ENCODE measurements at places on chromosomes 7 and 10.

DNA sequence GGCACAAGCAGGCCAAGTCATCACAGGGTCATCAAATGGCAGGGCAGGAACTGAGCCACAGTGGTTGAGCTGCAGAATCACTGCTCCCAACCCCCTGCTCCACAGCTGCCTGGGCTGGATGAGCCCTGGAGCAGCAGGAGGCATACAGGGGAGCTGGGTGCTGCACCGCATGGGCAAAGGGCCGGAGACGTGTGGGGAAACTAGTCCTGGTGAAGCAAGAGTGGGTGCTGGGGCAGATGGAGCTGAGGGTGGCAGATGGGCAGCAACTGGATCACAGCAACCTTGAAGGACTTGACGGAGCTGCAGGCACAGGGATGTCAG is 16.0 kb upstream of the VOPP1 start:
- no peak for DNase-seq

- no peak for DNase-seq
These were observed at the start of gene SSC4D for GRCh38 chr7:76409537-76409936. Gene SSC4D, minus strand, starts transcription at chr7:76409697. Its CDS starts 5,258 bp downstream, at chr7:76404439.

DNA sequence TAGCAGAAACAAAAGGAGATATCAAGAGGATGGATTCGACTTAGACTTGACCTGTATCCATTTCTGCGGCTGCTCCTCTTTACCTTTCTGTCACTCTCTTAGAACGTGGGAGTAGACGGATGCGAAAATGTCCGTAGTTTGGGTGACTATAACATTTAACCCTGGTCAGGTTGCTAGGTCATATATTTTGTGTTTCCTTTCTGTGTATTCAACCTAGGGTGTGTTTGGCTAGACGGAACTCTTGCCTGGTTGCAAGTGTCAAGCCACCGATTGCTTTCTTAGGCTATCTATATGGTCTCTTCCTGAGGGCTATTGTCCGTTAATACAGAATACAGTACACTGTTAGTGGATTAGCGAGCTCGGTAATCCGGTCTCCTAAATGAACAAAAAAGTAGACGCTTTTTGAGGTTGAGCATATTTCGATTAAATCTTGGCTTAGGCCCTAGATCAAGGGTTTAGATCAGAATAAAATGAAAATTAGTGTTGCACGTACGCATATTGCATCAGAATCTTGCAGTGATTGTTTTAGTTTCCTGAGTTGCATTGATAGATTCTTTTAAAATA is 1.2 kb downstream of the PTEN start:
- no peak for DNase-seq

DNA sequence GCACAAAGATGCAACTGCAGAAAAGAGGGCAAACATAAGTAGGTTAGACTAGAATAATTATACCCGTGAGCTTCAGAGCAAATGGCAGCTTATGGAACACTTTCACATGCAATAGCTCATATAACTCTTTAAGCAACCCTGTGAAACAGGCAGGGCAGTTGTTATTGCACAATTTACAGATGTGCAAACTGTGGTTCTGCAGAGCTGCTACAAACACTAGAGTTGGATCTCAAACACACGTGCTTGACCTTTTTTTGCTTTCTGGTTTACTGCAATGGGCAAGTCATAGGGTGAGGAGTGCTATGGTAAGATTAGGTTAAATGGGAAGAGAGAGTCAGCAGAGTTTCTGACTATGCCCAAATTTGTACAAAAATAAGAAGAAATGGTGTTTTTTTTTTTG is 610.8 kb downstream of the GATA3 start:
- no peak for DNase-seq

- no peak for DNase-seq
These were observed 44.1 kb upstream of the ASAH2 start for GRCh38 chr10:50295367-50295766.

GRCh38 chr10:82245157-82245556 is 370.2 kb downstream of the NRG3 start:
- DNase-seq = no peak

DNA sequence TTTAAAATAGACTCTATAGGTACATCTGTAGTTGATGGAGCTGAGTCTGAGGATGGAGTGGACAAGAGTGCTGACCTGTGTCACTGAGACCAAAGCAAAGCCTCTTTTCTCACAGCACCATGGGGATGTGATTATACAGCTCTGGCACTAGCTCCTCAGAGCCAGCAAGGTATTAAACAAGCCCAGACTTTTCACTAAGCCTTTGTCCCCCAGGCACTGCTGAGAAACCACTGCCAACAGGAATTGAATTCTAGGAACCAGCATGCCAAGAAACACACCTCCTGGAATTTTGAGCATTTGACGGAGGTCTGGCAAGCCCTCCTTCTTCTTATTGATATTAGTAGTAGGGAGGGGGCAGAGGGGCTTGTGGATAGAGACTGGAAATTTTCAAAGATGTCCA is 147.0 kb downstream of the C1GALT1 start:
- no peak for DNase-seq

DNA sequence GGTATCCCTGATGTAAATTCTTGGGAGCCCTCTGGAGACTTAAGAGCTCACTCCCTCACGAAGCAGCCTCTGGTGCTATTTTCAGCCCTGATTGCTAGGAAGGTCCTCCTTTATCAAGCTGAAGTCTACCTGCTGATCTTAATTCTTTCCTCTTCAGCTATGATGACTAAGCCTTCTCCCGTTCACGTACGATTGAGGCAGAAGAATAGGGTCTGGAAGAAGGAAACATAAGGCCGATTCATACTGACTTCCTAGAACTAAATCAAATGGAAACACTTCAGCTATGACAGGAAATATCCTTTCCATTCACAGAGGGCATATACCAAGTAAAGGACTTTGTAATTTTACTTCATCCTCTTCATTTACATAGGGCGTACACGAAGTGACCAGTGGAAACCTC is 107.0 kb downstream of the CPXM2 start:
- no peak for DNase-seq

- no peak for DNase-seq
These were observed 269.2 kb downstream of the NRG3 start for GRCh38 chr10:82144153-82144552.

Measured in fibroblast of lung (primary cell).